ENCODE measurements at places on chromosomes 3 and 15.

GRCh38 chr3:197501496-197501878, 54.3 kb downstream of the BDH1 start:
- no peak for DNase-seq

GRCh38 chr15:43440721-43441281, 52.2 kb downstream of the TP53BP1 start:
- DNase-seq: no peak

DNA sequence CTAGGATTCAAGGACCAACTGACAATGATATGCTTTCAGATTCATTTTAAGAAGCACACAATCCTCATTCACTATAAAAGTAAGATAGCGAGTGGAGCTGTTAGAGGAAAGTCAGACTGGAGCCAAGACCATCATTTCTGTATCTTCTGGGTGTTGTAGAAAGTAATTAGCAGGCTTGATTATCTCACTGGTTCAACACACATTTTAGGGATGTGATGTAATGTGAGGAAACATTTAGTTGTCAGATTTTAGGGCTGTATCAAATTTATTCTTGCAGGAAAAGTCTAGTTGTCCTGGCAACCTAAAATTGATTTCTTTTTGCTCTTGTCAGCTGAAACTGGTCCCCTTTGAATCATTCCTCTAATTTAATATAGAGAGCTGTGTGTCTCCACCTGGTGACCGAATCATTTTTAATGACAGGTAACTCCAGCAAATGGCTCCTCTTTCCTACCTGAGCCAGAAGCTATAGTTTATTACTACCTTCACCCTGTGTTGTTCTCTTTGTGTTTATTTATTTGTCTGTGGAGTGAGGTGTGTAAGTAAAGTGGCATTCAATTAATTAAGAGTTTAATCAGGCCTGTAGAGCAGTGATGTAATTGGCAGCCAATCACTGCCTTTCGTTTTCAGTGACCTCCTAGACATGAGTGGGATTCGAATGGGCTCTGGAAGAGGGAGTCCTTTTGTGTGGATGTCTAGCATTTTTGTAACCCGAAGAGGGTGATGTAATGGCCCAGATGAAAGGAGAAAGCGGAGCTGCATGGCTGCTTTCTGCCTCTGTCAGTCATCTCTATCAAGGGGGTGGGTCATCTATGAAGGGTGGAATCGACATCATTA, 125.8 kb downstream of the LPP start:
- DNase-seq: no peak

DNA sequence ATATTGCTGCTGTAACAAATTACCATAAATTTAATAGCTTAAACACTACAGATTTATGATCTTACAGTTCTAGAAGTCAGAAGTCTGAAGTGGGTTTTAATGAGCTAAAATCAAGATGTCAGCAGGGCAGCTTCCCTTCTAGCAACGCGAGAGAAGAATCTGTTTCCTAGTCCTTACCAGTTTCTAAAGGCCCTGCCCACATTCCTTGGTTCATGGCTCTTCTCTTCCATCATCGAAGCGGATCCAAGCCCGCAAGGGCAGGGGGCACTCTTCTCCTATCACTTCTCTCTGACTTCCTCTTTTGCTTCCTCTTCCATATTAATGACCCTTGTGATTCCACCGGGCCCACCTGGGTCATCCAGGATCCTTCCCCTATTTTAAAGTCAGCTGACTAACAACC, 16.1 kb downstream of the MINDY4B start:
- no peak for DNase-seq

GRCh38 chr15:60936186-60936585, 292.9 kb downstream of the RORA start:
- no peak for DNase-seq

DNA sequence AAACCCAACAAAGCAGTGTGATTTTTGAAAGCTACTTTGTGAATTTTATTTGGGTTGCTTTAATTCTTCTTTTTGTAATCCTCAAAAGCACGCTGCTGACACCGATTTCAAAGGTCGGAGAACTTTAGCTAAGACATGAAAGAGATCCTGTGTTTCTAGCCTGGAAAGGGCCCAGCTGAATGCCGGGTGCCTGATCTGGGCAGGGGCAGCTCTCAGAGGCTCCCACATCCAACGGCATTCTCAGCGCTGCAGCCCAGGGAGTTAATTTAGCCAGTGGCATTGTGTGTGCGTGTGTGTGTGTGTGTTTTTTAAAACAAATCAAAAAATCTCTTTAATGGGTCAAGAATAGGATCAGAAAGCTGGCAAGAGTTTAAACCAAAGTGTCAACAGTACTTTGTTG, 6.6 kb downstream of the RBP1 start:
- no peak for DNase-seq
